Thoracic aorta (tissue), 2 donors: ENCODE measurements at places on chromosomes 11 and 22. TPM values are rescaled to one million over a fixed set of nuclear protein-coding genes. Genes with fewer than 3 reads are reported as not detected.

- no peaks in the 10 kb centered on the region for H3K27me3 ChIP-seq
- peak within 1 kb of the TSS; percentile 90 for H3K27ac ChIP-seq
- H3K4me1 ChIP-seq = peaks cover 55% of the 10 kb centered on the region
- H3K36me3 ChIP-seq = no peaks in the 10 kb centered on the region
Observed at GRCh38 chr11:67415501-67416304, at the start of gene CARNS1. Gene CARNS1 (plus strand): TSS chr11:67415678. CDS start chr11:67416200, 522 bp downstream.

GRCh38 chr11:129636926-129637325 is 178.7 kb upstream of the TMEM45B start:
- H3K36me3 ChIP-seq = no peaks in the 10 kb centered on the region
- H3K4me3 ChIP-seq = no peak overlapping the region
- no peaks in the 10 kb centered on the region for H3K4me1 ChIP-seq
- DNase-seq = no peak

DNA sequence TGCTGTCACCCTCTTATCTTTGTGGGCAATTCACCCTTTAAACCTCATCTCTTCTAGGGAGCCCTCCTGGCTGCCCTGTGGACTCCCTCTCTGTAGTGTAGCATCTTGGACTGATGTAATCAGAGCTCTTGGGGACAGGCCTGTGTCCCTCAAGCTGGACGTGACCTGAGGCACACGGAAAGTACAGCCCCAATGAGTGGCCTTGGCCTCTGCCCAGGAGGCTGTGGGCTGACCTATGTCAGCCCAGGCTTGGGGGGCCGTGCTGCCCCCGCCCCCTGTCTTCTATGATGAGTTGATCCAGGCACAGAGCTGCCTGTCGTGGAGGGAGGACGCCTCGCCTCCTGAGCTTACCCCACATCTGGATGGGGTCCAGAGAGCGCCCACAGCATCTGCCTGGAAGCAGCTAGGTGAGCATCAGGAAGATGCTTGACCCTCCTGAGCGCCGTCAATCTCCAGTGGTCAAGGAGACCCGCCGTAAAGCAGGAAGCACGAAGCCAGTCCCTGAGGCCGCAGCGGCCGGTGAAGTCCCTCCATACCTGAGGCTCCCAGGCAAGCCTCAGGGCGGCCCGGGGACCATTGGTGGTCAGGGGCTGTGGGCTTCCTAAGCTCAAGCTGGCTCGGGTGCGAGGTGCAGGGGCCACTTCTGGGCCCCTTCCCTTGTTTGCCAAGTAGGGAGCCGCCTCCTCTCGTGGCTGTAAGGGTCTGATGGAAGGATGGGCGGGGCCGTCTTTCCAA is 1136.9 kb downstream of the BRD1 start:
- H3K4me1 ChIP-seq = no peaks in the 10 kb centered on the region
- no peak for DNase-seq
- no peaks in the 10 kb centered on the region for H3K36me3 ChIP-seq
- no peak overlapping the region for H3K27ac ChIP-seq
- no peaks in the 10 kb centered on the region for H3K27me3 ChIP-seq
- H3K4me3 ChIP-seq = no peak overlapping the region

GRCh38 chr11:12241401-12241800 is 131.0 kb downstream of the MICAL2 start:
- H3K27ac ChIP-seq = peak overlapping the region; percentile 98
- no peak for DNase-seq
- peaks cover 51% of the 10 kb centered on the region for H3K36me3 ChIP-seq

- no peaks in the 10 kb centered on the region for H3K36me3 ChIP-seq
- H3K4me3 ChIP-seq = no peak overlapping the region
Observed at GRCh38 chr11:6095798-6096197, 11.7 kb upstream of the OR56B4 start.

- no peaks in the 10 kb centered on the region for H3K36me3 ChIP-seq
- no peak for DNase-seq
- peaks cover 26% of the 10 kb centered on the region for H3K4me1 ChIP-seq
- no peaks in the 10 kb centered on the region for H3K27me3 ChIP-seq
- H3K4me3 ChIP-seq = no peak overlapping the region
- no peak overlapping the region for H3K27ac ChIP-seq
Observed at GRCh38 chr11:13321431-13321830, 43.8 kb downstream of the BMAL1 start.

DNA sequence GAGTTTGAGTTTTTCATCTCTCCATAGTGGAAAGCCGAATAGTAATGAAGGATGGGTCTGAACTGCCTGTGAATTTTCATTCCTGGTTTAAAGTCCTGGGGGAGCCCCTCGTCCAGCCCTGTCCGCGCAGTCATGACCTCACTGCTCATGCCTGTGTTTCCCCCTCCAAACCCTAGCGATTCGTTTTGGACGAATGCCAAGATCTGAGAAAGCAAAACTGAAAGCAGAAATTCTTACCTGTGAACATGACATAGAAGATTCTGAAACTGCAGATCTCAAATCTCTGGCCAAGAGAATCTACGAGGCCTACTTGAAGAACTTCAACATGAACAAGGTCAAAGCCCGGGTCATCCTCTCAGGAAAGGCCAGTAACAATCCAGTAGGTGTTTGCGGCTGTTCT is 30.5 kb downstream of the CDPF1 start:
- H3K27ac ChIP-seq = no peak overlapping the region
- H3K36me3 ChIP-seq = peaks cover 50% of the 10 kb centered on the region
- H3K4me1 ChIP-seq = no peaks in the 10 kb centered on the region
- no peak overlapping the region for H3K4me3 ChIP-seq

DNA sequence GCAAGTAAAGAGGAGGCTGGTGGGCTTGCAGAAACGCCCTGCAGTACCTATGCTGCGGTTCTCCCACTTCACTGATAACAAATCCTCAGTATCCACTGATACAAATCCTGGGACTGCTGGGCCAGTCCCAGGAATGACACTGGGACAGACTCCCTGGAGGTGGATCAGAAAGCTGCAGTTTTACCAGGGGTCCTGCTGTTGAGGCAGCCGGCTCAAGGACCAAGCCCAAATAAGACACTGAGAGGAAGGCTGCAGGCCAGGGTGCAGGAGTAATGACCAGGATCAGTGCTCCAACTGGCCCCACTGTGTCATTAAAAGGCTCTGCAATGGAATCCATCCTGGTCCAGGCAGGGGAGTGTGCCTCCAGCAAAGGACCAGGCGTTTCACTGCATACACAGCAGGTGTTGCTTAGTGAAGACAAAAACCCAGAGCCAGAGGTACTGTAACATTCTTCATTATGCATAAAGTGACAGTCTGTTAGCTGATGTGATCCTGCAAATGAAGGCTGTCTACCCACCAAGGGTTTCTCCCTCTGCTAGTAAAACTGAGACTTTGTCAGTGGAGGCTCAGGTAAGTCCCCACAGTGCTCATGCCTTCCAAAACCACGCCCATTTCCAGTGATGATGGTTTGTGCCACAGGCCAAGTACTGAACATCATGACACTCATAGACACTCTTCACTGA is 1.4 kb upstream of the C22orf39 start:
- peaks cover 16% of the 10 kb centered on the region for H3K36me3 ChIP-seq
- H3K4me3 ChIP-seq = no peak overlapping the region
- H3K27ac ChIP-seq = no peak overlapping the region
- no peaks in the 10 kb centered on the region for H3K27me3 ChIP-seq
- peaks cover 27% of the 10 kb centered on the region for H3K4me1 ChIP-seq
- no peak for DNase-seq

- H3K4me3 ChIP-seq = peak overlapping the region; percentile 78
- peaks cover 5% of the 10 kb centered on the region for H3K27me3 ChIP-seq
- no peak for DNase-seq
- H3K27ac ChIP-seq = peak overlapping the region; percentile 83
- H3K36me3 ChIP-seq = peaks cover 2% of the 10 kb centered on the region
Observed at GRCh38 chr22:50528682-50529415, 963 bp downstream of the TYMP start.

DNA sequence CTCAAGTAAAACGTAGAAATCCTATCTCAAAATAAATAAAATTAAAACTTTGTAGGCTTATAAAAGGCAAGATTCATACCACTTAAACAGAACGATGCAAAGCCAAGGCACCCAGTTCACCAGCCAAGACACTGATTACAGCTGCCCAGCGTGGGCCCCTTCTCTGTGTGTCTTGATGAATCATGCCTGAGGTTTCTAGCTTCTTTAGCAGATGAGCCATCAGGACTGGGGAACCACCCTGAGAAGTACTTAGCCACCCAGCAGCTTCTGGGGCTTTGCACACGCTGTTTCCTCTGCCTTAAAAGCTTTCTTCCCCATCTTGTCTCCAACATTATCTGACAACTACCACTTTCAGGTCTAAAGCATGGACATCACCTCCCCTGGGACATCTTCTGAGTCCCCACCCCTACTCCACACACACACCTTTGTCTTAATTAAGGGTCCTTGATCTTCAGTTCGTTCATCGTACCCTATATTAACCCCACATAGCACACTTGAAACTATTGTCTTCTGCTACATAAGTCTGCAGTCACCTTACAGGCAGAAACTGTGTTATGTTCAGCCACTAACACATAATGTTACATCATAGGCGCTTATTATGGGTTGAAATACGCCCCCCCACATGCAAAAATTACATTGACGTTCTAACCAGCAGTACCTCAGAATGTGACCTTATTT is 8.7 kb upstream of the LAYN start:
- no peaks in the 10 kb centered on the region for H3K36me3 ChIP-seq
- H3K27ac ChIP-seq = no peak overlapping the region

DNA sequence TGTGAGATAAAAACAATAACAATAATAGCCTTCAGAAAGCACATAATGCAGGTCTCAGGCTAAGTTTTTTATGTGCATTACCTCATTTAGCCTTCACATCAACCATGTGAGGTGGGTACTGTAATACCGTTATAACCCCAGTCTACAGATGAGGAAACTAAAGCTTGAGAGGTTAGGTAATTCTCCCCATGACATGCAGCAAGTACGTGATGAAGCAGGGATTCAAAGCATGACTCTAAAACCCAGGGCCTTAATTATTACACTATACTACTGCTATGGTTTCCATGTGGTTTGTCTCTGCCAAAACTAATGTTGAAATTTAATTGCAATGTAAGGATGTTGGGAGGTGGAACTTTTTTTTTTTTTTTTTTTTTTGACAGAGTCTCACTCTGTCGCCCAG is 37.7 kb upstream of the FDX1 start:
- no peak for DNase-seq
- no peaks in the 10 kb centered on the region for H3K27me3 ChIP-seq
- no peaks in the 10 kb centered on the region for H3K36me3 ChIP-seq
- H3K27ac ChIP-seq = no peak overlapping the region
- no peaks in the 10 kb centered on the region for H3K4me1 ChIP-seq
- H3K4me3 ChIP-seq = no peak overlapping the region

DNA sequence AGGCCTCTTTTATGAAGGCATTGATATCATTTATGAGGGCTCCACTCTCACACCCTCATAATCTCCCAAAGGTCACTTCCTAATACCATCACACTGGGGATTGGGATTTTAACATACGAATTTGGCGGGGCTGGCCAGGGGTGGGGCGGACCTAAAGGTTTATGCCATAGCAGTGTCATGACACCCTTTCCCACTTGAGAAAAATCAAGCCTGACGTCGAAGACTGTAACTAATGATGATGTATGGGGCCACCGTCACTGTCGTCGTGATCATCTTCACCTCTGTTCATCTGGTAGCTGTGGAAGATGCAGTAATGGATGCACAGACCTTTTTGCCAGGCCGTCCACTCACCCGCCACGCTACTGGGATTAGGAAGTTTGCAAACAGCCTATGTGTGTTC is 912.1 kb downstream of the TBC1D22A start:
- H3K27me3 ChIP-seq = no peaks in the 10 kb centered on the region
- no peak overlapping the region for H3K27ac ChIP-seq
- H3K4me3 ChIP-seq = no peak overlapping the region
- no peak for DNase-seq
- H3K36me3 ChIP-seq = no peaks in the 10 kb centered on the region

- peak within 1 kb of the TSS; percentile 56 for H3K27ac ChIP-seq
- no peak for DNase-seq
- H3K36me3 ChIP-seq = no peaks in the 10 kb centered on the region
- H3K27me3 ChIP-seq = no peaks in the 10 kb centered on the region
- peak within 1 kb of the TSS; percentile 79 for H3K4me3 ChIP-seq
Observed at GRCh38 chr11:32829680-32830412, at the start of gene PRRG4. Gene PRRG4 (plus strand): TSS chr11:32829927. CDS start chr11:32830530, 603 bp downstream.

DNA sequence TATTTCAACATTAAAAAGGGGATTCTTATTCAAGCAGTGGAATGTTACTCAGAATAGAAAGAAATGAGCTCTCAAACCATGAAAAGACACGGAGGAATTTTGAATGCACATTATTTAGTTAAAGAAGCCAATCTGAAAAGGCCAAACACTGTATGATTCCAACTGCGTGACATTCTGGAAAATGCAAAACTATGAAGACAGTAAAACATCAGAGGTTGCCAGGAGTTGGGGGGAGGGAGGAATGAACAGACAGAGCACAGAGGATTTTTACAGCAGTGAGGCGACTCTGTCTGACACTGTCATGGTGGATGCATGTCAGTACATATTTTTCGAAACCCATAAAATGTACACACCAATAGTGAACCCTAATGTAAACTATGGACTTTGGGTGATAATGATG is 22.9 kb upstream of the THY1 start:
- H3K27ac ChIP-seq = no peak overlapping the region
- no peaks in the 10 kb centered on the region for H3K36me3 ChIP-seq
- H3K27me3 ChIP-seq = no peaks in the 10 kb centered on the region

DNA sequence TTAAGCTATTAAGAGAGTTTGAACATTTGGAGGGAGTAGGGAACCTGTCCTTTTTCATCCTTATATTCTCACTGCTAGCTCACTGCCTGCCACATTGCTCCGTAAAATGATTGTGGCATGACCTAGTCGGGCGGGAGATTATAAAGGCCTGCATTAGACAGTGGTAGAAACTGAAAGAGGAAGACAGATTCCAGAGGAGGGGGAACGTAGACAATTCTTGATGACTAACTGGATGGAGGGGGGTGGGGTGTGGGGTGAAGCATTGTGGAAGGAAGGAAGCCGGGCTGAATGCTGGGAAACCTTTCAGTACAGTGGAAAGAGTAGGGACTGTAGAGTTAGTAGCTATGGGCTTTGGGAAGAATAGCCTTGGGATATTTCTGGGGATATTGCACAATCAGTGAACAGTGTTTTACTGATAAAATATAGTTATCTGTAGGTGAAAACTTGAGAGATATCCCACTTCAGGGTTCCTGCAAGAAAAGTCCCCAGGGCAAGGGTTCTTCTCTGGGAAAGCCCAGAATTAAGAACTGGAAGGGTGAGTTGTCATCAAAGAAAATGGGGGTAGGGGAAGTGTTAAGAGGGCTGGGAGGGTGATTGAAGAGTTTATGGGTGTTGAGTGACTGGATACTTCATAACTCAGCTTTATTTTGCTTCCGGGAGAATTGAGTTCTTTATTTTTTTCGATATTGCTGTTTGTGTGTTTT is 2.1 kb downstream of the MED15 start:
- peak overlapping the region; percentile 96 for H3K27ac ChIP-seq
- peak overlapping the region; percentile 89 for H3K4me3 ChIP-seq
- peak; percentile 80 for DNase-seq

DNA sequence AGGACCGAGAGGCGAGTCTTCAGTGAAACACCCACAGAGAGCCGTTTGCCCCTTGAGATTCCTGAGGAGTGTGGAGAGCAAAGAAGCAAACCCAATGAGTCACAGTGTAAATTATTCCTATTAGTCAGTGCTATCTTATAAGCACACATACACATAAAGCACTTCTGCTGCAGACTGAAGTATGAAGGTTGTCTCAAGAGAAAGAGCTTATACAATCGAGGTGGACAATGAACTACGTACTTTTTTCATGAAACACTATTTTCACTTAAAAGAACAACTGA is 37.3 kb downstream of the GALNT18 start:
- peaks cover 38% of the 10 kb centered on the region for H3K4me1 ChIP-seq
- peak overlapping the region; percentile 66 for H3K27ac ChIP-seq
- no peak overlapping the region for H3K4me3 ChIP-seq
- DNase-seq = no peak
- no peaks in the 10 kb centered on the region for H3K36me3 ChIP-seq
- H3K27me3 ChIP-seq = no peaks in the 10 kb centered on the region

- peak overlapping the region; percentile 72 for H3K4me3 ChIP-seq
- no peaks in the 10 kb centered on the region for H3K27me3 ChIP-seq
- peaks cover 9% of the 10 kb centered on the region for H3K36me3 ChIP-seq
- peaks cover 41% of the 10 kb centered on the region for H3K4me1 ChIP-seq
Observed at GRCh38 chr11:62665599-62666258, 617 bp downstream of the CSKMT start.

Gene WT1
- not detected for total RNA-seq

Gene PTPRJ
- total RNA-seq = 20.4 TPM

Gene CYP2D6
- total RNA-seq = not detected
